ENCODE measurements at places on chromosomes 16 and 17.

DNA sequence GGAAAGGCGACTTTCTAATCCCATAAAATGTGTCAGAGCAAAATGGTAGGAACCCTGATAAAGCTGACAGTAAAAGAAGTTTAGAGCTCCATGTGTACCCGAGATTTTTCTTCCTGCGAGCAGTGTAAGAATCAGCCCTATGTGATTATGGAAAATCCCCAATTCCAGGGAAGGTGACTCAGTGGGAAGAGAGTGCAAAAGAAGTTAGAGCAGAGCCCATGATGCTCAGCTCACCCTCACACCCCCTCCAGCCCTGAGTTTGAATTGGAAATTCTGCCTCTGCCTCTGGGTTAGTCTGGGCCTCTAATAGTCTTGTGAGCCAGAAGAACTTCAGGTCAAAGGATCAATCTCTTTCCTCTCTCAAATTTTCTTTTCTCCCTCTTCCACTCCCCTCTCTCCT is 12.5 kb downstream of the C17orf78 start:
- no peak for DNase-seq

DNA sequence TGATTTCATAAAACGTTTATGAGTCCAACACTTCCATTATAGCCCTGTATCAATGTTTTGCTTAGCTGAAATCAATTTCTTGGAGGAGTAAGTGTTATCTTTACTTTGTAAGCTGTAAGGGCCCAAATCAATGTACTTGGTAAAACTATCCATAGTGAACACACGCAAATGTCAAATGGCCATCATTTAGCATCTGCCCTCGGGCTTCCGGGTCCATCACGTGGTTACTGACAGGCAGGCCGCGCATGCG is 687 bp upstream of the NARF start:
- peak; percentile 90 for DNase-seq

- DNase-seq = no peak
These were observed 59.7 kb upstream of the TNRC6C start for GRCh38 chr17:77898521-77899434.

- DNase-seq = no peak
These were observed 240.6 kb downstream of the PRKCA start for GRCh38 chr17:66542967-66543520.

GRCh38 chr16:9763505-9763904 is 418.7 kb downstream of the GRIN2A start:
- no peak for DNase-seq

- no peak for DNase-seq
These were observed 155.5 kb downstream of the ZNF423 start for GRCh38 chr16:49700251-49701064.

- DNase-seq = no peak
These were observed 19.4 kb downstream of the MYBBP1A start for GRCh38 chr17:4535667-4536258.

GRCh38 chr17:19010729-19011505 is 6.4 kb upstream of the FAM83G start:
- DNase-seq = no peak

DNA sequence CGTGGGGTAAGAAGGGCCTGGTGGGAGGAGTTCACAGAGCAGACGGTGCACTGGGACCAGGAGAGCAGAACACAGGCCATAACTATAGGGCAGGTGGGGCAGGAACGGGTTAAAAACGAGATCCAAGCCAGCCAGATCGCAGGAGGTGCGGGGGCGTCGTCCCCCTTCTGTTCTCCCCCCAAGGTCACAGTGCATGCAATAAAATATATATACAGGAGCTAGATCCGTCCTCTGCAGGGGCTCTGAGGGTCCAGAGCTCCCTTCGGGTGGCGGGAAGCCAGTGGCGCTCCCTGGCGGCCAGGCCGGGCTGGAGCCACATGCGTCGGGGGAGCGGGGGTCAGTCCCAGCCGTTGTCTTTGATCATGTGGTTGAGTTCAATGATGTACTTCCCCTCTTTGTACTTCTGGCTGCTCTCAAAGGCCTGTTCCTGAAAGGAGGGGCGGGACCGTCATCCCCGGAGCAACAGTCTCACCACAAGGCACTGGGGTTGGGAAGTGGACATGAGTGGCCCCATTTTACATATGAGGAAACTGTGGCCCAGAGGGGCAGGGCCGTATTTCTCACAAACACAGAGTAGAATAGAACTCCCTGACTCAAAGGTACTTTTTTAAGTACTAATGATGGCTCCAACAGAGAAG is 768 bp upstream of the TBX6 start:
- peak; percentile 46 for DNase-seq

DNA sequence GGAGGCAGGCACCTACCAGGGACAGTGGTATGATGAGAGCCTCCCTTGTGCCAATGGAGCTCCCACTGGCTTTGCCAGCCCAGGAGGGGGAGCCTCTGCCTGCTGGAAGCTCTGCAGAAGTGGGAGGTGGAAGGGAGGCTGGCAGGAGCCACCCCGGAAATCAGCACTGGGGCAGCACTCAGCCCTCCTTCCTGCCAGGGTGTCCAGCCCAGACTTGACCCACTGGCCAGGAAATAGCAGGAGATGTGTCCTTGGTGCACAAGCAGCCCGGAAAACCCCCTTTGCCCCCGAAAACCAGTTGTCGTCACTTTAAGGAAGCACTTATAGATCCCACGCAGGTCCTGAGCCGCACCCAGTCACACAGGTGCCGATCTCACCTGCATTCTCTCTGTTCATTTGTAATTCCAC is 49.3 kb upstream of the CACNG4 start:
- DNase-seq = peak; percentile 87

- no peak for DNase-seq
These were observed 80.3 kb upstream of the PSMD7 start for GRCh38 chr16:74216319-74216718.

DNA sequence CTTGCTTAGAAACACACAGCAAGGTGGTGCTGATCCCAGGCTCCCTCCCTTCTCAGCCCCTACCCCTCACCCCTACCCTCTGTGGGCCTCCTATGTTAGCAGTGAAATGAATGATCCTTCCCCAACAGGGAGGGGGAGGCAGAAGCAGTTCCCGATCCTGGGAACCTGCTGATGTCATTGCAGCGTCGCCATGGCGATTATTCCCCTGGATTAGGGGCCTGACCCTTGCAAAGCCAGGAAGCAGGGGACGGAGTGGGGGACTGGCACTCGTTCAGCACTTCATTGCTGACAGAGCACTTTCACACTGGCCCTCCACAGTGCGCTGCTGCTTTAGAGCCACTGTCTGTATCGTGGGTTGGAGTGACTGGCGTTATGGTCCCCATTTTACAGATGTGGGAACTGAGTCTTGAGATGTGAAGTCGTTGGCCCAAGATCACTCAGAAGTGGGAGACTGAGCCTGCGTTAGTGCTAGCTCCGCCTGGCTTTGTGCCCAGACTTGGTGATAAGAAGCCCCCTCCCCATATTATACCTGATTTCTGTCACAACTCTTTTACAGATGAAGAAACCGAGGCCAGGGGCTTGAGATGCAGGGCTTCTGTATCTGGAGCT is 26.6 kb downstream of the LASP1 start:
- DNase-seq = no peak

GRCh38 chr17:47252209-47252608 is 1.4 kb upstream of the ITGB3 start:
- no peak for DNase-seq

DNA sequence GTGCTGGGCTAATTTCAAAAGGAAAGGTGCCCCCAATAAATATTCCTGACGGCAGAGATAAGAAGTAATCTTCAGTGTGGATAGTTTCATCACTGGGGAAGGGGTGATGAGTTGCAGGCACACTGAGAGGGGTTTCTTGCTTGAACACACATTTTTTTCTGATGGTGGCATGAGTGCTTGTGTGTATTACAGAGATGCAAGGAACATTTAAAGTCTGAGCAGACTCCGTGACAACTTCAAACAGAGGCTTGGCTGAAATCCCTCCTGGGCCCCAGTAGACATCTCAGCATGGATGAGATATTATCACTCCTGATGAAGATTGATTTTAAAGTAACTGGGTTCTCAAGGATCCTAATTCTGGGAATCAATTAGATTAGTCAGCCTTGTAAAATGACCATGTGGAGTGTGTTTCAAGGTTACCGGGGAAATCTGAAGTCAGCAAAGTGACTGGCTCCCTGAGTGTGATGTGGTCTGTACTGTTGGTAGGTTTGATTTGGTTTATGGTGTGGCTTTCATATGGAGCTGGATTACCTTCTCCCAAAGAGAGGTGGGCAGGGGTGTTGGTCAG is 435.8 kb upstream of the EEF2KMT start:
- DNase-seq = no peak

GRCh38 chr16:50259334-50260205 is 6.8 kb upstream of the ADCY7 start:
- DNase-seq = no peak

DNA sequence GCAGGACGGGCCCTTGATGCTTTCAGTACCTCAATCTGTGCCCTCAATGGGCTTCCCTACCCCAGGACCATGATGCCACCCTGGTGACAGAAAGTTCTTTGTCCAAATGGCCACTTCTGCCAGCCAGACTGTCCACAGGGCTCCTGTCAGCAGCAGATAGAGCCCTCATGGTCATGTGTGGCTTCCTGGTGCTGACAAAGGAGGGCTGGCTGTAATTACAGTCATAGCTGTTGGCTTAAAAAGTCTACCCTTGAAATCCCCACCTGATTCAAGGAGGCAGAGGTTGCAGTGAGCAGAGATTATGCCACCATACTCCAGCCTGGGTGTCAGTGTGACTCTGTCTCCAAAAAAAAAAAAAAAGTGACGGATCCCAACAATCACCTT is 3.3 kb downstream of the TRPV2 start:
- no peak for DNase-seq

DNA sequence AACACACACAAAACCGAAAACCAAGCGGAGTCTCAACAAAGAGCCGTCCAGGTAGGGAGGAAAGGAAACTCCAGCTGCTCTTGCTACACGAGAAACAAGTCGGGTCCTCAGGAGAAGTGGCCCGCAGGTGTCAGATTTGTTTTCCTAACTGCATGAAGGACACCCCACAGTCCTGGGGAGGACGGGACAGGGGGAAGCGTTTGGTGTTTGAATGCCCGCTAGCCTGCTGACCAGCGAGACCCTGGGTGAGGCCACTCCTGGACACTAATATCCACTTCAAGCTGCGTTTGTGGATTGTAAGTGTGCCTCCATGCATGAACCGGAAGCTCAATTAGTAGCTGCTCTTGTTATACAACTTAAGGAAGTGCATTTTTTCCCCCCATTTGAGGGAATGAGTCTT is 299.5 kb downstream of the MAF start:
- DNase-seq = no peak

DNA sequence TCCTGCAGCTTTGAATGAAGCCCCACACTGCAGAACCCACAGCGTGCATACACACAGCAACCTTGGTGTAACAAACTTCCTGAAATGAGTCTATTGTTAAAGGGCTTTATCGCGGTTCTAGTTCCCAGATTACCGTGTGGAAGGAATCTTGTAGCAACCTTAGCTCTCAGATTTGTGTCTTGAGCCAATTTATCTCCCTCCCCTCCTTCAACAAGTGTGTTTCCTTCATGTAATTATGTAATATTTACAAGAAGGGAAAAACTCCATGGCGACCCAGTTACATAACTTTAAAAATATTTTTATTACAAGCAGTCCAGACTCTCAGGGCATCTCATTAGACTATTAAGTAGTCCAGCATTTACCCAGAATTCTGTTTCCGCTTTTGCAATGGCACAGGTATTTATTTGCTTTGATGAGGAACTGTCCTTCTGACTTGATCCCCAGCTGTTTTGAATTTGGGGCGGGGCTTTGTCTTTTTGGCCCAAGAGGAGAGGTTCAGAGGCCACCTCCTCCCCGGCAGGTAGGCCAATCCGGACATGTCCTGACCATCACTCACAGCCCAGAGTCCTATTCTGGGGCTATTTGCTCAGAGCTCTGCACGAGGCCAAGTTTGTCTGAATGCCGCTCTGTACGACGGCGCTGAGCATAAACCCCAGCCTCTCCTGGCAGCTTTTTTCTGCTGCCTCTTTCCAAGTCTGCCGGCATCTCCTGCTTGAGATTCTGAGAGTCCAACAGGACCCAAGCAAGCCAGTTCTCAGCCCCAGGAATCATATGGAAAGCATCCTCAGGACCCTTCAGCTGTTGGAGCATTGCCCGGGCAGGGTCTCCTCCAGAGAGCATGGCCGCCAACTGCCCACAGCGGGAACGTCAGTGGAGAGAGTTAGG is 35.6 kb downstream of the CLEC16A start:
- no peak for DNase-seq

GRCh38 chr17:72702998-72703397 is 389.5 kb downstream of the SLC39A11 start:
- no peak for DNase-seq

DNA sequence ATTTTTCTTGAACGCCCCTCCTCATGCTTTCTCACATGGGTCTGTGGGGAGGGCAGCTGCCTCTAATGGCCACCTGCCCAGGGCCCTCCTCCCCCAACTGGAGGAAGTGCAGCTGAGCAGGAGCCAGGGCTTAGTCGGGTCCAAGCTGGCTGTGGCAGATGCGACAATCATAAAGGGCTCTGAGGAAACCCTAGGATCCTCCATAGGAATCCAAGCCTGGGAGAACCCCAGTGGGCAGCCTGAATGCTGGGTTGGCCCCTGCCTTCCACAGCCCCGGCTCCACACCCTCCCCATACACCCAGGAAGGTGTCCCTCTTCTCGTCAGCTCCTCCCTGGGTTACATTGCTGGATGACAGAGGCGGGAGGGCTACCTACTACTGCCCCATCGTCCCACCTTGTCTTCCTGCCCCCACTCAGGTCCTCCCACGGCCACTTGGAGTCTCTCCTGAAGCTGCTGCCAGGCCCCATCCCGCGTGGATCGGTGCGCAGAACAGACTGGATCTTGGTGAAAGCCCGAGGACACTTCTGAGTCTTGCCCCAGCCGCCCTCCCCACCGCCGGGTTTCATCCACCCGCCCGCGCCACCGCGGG is 15.6 kb upstream of the CBFB start:
- DNase-seq = no peak

GRCh38 chr17:69711541-69711940 is 297.0 kb downstream of the MAP2K6 start:
- no peak for DNase-seq
